A549 treated with GW870086 at 1 μM for 4 hours (cell line): ENCODE measurements at places on chromosomes 3 and 15. TPM values are rescaled to one million over a fixed set of nuclear protein-coding genes. Genes with fewer than 3 reads are reported as not detected.

P2RY12 gene
- total RNA-seq: not detected in 5 replicates

OSTN gene
- not detected in 5 replicates for total RNA-seq

SPRED1 gene
- total RNA-seq: 5.7 to 9.6 TPM (median 8.3 TPM) in 5 replicates

B4GALT4 gene
- total RNA-seq: 88.3 to 123 TPM (median 119 TPM) in 5 replicates

GPR176 gene
- total RNA-seq: 8.2 to 11.7 TPM (median 10.1 TPM) in 5 replicates

OR5H14 gene
- not detected in 5 replicates for total RNA-seq
